ENCODE measurements at places on chromosomes 12 and 14.
A peak's percentile ranks its signal among the peaks of the same experiment; 100 is the strongest.

DNA sequence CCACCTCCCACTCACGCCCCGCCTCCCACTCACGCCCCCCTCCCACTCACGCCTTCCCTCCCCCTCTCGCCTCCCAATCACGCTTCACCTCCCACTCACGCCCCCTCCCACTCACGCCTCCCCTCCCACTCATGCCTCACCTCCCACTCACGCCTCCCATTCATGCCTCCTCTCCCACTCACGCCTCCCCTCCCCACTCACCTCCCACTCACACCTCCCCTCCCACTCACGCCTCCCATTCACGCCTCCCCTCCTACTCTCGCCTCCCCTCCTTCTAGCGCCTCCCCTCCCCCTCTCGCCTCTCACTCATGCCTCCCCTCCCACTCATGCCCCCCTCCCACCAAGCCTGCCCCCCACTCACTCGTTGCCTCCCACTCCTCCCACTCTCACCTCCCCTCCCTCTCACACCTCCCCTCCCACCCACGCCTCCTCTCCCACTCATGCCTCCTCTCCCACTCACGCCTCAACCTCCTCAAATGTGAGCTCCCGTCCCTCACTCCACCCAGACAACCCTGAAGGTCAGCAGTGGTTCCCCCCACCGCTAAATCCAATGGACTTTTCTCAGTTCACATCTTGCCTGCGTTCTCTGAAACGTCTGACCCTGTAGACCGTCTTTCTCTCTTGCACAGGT, 39.8 kb downstream of the TMEM63C start:
- no peak for DNase-seq

DNA sequence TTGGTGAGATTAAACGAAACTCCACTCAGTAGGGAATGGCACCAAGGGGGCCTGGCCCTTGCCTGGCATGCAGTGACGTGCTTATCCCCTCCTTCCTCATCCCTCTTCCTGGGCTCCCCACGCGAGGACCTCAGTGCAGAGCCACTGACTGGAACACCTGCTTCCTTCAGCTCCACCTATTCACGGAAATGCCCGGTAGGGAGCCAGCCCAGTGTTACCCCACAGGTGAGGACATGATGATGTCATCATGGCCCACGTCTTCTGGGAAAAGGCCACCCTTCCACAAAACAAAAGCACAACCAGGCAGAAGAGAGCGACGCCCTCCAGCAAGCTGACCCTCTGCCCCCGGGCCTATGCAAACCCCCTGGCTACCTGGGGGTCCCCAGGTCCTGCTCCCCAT, 42.1 kb downstream of the CCDC85C start:
- DNase-seq: peak; percentile 24

DNA sequence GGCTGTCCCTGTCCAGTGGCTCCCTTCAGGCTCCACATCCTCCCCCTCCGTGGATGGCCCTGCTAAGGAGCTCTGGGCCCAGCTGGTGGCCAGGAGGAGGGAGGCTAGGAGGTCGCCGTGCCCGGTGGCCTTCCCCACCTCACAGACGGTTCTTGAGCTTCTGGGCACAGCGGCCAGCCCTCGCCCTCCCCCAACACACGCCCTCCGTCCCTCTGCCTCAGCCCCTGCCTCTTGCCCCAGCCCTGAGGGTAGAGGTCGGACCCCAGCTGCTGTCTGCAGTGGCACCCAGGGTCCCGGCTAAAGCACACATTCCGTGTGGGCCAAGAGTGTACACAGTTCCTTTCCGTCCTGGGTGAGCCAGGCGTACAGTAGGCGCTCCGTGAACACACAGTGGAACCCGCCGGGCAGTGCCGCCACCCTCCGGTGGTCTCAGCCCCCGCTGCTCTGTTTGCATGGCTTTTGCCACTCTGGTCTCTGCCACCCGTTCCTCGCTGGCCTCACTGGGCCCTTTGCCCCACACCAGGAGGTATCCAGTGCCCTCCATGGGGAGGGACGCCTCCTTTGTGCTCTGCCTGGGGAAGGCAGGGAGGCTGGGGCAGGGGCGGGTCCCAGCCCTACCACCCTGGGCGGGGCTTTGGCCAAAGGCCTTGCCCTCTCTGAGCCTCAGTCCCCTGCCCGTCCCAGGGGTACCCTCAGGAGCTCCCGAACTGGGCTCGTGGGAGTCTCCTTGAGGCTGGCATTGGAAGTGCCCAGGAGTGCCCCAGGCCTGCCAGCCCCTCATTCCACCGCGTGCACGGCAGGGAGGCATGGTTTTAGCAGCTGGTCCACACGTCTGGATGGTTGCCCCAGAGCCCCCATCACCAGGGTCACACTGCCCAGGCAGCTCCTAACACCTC, 13.0 kb downstream of the TRMT61A start:
- peak; percentile 85 for DNase-seq

DNA sequence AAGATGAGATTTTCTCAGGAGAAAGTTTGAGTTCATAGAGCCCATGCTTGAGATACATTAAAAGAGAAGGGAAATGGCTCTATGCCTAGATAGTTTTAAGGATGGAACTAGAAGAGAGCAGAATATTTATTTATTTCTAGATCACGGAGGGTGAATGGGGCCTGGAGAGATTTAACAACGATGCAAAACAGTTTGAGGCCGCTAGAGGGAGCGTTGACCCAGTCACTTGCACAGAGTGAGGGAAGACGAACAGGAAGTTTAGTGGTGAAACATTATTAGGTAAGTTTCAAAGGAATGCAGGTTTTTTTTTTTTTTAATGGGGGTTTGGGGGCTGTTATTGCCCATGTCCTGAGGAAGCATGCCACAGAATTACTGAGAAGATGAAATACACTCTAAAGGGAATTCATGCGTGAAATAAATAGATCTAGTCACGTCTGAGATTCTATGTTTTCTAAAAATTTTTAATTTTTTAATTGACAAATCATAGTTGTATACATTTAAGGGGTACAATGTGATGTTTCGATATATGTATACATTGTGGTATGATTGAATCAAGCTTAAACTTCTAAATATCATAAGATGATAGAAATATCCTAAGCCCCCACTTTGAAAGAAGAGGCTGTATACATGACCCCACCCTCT, 14.8 kb upstream of the PPP1R1A start:
- DNase-seq: peak; percentile 24

- DNase-seq: no peak
Observed at GRCh38 chr12:80598004-80598606, 109.3 kb upstream of the MYF6 start.

GRCh38 chr12:130156652-130157275, 5.5 kb upstream of the FZD10 start:
- DNase-seq: no peak

- DNase-seq: no peak
Observed at GRCh38 chr14:75409316-75410205, 18.3 kb upstream of the JDP2 start.

DNA sequence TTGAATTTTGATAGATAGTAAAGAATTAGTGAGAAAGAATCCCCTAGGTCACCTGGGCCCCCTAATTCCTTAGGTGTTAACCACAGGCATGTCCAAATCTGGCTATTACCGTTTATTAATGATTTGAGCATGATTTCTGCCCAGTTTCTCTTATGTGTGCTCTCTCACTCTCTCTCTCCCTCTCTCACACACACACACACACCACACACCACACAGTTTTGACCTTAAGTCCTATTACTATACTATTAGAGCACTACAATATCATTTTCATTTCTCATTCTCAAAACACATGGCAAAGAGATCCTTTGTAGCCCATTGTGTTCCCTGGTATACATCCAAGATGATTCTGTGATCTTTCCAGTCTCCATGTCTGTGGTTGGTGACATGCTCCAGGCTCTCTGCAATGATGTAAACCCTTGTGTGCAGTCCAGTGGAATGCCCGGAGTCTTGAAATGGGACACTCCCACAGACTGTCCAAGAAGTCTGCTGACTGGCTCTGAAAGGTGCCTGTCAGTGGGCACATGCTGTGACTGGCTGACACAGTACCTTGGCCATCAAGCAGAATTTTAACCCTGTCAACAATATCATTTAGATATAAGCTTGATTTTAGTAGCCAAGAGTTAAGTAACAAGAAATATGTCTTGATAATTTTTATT, 96.2 kb downstream of the FIGNL2 start:
- DNase-seq: no peak

- DNase-seq: no peak
Observed at GRCh38 chr12:26571560-26571959, 261.4 kb downstream of the ITPR2 start.

DNA sequence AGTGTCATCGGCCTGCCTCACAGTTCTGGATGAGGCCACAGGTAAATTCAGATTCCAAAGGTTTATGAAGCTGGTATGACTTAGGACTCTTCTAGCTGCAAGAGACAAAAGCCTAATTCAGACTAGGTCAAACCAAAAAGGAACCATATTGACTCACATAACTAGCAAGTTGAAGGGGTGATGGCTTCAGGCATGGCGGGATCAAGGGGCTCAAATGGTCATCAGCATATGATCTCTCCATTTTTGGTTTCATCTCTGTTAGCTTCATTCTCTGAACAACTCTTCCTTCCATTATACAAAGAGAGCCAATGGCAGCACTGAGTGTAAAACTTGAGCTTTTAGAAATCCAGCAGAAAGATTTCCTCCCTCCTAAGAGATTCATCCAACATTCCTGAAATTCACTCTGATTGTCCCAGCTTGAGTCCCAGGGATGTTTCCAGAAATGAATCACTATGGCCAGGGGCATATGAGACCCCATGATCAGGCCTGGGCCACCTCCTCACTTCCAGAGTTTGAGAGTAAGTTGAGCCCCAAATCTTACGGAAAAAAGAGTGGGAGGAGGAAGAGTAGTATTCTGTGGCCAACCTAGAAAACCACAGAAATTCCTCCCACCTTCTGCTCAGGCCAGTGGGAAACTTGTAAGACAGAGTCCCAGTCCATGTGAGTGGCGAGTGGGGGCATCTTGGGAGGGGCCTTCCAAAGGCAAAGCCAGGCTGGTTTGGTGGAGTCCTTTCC, 2.0 kb upstream of the MAP1LC3B2 start:
- DNase-seq: no peak

DNA sequence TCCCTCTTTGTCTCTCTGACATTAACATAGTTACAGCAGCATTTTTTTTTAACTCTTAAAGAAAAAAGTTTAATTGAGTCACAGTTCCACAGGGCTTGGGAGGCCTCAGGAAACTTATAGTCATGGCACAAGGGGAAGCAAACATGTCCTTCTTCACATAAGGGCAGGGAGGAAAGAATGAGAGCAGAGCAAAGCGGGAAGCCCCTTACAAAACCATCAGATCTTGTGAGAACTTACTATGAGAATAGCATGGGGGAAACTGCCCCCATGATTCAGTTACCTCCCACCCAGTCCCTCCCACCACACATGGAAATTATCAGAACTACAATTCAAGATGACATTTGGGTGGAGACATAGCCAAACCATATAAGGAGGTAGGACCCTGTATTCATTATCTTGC, 96.2 kb downstream of the PLBD1 start:
- no peak for DNase-seq

GRCh38 chr14:100034961-100035500, 30.2 kb upstream of the EVL start:
- no peak for DNase-seq

DNA sequence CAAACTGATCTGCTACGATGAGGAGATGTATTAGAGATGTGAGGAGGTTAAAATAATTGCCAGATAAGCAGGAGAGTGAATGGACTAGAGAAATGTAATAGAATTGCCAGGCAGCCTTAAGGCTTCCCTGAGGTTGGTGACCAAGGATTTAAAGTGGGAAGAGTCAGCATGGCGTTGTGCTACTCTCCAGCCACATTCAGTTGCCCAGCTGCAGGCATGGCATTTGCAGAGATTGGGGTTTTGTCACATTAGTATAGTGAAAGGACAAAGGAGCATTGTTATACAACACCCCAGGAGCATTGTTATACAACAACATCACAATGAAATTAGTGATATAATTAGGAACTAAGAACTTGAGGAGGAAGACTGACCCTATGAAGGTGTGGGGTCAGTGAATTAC, 31.7 kb downstream of the MARK3 start:
- no peak for DNase-seq

GRCh38 chr12:12683136-12683697, 12.8 kb downstream of the GPR19 start:
- DNase-seq: no peak

DNA sequence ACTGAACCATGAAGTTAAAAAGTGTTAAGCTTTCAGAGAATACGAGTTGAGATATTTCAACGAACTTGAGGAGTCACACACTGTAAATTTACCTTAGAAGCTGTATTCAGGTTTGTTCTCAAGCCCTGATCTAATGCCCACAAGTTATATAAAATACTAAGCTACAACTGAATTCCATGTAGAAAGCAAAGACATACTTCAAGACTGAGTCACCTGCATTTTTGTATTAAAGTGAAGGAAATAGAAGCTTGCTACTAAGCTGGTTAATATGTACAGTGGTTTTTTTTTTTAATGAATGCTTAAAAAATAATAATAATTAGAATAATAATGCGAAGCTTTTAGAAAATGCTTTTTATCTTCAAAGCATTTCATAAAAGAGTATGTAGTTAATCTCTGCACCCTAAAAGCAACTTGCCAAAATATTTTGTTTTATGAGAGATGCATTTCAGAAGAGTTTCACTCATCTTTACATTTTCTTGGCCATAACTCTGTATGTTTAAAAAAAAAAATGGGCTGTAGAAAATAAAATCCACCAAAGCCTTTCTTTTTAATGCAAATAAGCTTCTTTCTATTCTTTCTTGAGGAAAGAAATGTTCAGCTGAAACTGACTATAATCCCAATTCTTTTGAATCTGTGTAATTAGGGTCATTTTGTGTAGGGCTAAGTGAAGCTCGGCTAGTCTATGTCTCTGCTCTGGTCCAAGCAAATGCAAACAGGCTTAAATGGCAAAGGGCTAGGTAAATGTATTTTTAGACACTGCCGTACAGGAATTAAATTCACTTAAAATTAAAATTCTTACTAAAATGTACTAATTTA, 1047.5 kb upstream of the FLRT2 start:
- no peak for DNase-seq

DNA sequence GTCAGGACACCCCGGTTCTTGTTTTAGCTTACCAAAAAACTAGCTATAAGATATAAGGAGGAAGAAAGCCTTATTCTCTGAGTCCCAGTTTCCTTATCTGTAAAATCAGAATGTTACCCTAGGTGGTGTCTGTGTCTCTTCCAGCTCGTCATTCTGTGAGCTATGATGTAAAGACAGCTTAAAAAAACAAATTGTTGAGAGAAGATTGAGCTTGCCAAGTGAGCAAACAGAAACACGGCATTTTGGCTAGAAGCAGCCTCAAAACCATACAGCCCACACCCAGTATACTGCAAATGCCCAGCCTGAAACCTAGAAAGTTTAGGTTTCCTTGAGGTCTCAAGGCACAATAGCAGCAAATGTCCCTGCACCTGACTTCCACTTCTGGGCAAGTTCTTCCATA, 151.4 kb downstream of the SSPN start:
- DNase-seq: no peak
